ENCODE measurements at places on chromosomes 5 and 9.
A peak's percentile ranks its signal among the peaks of the same experiment; 100 is the strongest.

DNA sequence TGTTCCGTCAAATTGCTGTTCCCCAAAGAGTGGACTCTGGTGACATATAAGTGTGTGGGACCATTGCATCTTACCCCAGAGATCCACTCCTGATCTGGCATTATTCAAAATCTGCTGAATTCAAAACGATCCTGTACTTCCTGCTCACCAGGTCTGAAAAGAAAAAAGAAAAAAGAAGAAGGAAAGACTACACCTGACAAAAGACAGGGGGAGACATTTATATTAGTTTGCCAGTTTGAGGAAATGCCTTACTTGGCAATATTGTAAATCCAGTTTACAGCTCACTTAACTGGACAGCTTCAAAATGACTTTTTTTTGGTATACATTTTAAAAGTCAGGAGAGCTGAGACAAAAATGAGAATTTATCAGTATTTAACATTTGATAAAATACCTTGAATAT is 15.0 kb upstream of the GRHPR start:
- no peak for DNase-seq

GRCh38 chr5:100493996-100494395 is 41.2 kb upstream of the FAM174A start:
- DNase-seq = peak; percentile 45

GRCh38 chr5:143229896-143230675 is 173.4 kb downstream of the NR3C1 start:
- DNase-seq = peak; percentile 71

- no peak for DNase-seq
Measured at GRCh38 chr5:116847960-116848359, 273.3 kb upstream of the SEMA6A start.

DNA sequence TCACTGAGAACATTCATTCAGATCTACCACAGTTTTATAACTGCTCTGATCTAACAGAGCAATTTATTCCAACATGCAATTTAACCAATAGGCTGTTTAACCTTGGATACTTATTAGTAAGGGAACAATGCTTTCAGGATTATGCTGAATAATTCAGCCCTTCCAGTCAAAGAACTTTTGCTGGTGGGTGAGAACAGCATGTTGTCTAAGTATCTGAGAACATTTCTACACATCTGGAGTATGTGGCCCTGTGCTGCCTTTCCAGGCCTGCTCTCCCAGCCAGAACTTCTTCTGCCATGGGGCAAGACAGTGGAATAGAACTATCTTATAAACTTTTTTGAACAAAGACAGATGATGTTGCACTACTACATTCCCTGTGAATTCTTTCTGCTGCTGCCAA is 55.8 kb downstream of the NFIB start:
- peak; percentile 55 for DNase-seq

GRCh38 chr5:172727551-172727950 is 43.4 kb downstream of the DUSP1 start:
- DNase-seq = no peak

GRCh38 chr5:134511796-134512660 is 13.4 kb upstream of the JADE2 start:
- peak; percentile 80 for DNase-seq

DNA sequence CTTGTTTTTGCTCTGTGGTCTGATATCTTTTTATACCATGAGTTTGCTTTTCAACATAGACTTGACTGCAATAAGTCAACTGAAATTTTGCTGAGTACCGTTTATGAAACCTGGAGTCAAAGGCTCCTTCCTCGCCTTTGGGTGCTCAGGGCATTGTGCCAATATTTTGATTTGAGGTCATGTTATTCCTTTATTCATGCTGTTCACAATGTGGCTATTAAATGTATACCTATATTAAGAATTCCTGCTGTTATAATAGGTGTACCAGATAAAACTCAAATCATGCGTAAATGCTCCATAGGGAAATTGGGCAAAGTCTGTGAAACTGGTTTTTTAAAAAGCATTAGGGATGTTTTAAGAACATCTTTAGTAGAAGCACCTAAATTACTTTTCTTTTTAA is 334.0 kb upstream of the NUDT12 start:
- no peak for DNase-seq

DNA sequence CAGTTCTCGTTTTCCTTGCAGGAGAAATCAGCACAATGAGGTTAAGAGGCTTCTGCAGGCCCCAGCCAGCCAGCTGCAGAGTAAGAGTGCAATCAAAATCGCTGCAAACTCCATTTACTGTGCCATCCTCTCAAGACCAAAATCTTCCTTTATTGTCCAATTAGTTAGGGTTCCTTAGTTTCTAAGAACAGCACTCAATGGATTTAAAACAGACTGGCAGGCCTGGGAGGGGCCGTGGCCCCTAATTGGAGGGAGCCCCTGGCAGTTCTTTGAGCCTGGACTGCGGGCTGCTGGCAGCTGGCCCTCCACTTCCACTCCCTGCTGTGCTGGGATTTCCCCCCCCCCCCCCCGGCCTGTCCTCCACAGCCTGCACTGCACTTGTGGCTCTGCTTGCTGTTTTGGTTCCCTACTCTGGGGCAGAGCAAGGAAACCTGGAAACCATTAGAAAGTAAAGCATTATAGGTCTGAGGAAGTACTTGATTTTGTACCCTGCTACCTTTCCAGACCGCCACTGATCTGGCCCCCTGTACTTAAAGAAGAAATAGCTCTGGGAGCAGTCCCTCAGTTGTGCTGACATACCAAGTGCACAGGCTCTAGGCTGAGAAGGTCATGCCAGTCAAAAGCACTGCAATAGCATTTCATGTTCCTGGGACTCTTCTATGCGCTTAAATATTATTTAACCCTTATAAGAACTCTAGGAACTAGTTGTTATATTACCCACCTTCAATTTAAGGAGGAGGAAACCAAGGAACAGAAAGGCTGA is 129.0 kb downstream of the APBA1 start:
- DNase-seq = no peak

DNA sequence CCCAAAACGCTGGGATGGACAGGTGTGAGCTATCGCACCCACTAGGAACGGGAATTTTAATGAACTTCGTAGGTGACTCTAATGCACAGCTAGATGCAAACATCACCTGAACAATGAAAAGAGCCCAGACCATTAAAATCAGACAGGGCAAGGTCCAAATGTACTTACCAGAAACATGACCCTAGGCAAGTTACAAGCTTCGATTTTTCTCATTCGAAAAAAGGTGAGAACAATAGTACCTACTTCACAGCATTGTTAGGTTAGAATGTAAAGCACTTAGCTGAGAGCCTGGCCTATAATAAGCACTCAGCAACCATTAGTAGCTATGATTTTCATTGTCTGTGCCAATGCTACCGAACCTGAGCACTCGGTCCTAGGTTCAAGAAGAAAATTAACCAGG is 5.8 kb upstream of the KLHL3 start:
- DNase-seq = no peak

DNA sequence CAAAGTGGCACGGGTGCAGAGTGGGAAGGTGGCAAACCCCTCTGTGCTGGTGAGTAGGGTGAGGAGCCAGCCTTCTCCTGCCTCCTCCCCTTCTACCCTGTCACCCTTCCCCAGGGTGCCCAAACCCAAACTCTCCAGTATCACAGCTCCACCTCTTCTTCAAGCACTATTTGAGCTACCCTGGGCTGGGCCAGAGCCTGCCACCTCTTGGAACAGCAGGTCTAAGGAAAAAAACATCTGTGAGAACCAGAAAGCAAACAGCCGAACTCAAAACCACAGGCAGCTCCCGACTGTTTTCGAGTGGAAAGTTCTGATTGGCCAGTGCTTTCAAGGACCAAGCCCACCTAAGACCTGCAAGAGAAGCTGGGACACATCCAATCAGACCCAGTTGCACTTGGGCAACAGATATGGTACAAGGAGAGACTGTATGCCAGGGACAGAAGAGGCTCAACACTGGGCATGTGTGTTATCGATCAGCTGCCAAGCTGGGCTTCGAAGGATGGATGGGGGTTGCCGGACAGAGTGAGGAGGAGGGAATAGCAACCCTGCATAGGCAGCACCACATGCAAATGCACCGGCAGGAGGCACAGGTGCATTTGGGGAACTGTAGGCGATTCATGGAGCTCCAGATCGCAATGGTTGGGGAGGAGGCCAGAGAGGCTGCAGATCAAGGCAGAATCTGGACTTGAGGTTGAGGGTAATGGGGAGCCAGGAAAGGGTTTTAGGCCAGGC is 19.7 kb downstream of the ACSL6 start:
- DNase-seq = no peak

- DNase-seq = no peak
Measured at GRCh38 chr5:120014535-120014934, 385.2 kb downstream of the FAM170A start.

DNA sequence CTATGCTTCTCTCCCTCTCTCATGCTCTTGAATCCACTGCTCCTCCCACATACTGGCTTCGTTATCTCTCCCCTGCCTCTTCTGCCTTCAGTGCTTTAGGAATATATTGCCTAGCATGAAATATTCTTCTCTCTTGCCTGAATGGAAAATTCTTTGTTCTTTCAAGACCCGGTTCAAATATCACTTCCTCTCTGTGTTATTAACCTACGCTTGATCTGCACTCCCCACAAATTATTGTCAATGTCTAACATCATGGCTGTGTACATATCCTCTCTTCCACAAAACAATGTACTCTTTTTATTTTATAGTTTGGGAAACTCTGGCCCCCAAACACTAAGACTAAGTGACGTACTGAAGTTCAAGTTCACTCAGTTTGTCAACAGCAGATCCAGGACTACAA is 211.0 kb downstream of the SEC61B start:
- no peak for DNase-seq

GRCh38 chr9:70533492-70533891 is 119.0 kb upstream of the KLF9 start:
- no peak for DNase-seq

GRCh38 chr5:175109058-175109755 is 334.8 kb downstream of the DRD1 start:
- DNase-seq = no peak

DNA sequence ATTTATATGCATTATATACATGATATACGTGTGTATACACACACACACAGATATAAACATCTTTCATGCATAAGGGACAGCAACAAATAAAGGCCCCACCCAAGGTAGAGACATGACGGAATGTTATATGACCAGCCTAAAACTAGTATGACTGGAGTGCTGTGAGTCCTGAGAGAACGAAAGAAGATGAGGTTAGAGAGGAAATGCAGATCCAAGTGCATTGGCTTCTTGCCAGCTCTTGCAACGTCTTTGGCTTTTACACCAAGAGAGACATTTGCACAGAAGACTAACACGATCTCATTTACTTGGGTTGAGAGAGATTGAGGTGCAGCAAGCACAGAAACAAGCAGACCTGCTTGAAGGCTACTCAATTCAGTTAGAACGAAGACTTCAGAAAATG is 23.0 kb downstream of the CDH10 start:
- no peak for DNase-seq

GRCh38 chr5:169219961-169220360 is 81.0 kb downstream of the SLIT3 start:
- DNase-seq = no peak

DNA sequence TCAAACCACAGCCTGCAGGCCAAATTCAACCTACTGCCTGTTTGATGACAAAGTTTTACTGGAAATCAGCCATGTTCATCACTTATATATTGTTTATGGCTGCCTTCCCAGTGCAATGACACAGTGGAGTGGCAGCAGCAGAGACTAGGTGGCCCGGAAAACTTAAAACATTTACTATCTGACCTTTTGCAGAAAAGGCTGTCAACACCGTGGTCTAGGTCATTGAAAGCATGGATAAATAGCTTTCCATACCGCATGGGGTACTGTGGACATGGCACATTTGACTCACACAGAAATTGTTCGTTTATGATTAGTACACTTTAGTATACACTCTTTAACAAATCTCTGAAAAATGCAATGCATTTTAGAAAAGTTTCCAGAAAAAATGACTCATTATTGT is 298.3 kb upstream of the EFNA5 start:
- DNase-seq = peak; percentile 22

GRCh38 chr9:29796291-29796952 is 2223.1 kb upstream of the C9orf72 start:
- DNase-seq = no peak

- DNase-seq = no peak
Measured at GRCh38 chr5:152514827-152515397, 109.8 kb upstream of the NMUR2 start.

- no peak for DNase-seq
Measured at GRCh38 chr9:109164042-109164441, 3.0 kb downstream of the FRRS1L start.

GRCh38 chr5:123441408-123441807 is 18.2 kb upstream of the CEP120 start:
- DNase-seq = no peak

DNA sequence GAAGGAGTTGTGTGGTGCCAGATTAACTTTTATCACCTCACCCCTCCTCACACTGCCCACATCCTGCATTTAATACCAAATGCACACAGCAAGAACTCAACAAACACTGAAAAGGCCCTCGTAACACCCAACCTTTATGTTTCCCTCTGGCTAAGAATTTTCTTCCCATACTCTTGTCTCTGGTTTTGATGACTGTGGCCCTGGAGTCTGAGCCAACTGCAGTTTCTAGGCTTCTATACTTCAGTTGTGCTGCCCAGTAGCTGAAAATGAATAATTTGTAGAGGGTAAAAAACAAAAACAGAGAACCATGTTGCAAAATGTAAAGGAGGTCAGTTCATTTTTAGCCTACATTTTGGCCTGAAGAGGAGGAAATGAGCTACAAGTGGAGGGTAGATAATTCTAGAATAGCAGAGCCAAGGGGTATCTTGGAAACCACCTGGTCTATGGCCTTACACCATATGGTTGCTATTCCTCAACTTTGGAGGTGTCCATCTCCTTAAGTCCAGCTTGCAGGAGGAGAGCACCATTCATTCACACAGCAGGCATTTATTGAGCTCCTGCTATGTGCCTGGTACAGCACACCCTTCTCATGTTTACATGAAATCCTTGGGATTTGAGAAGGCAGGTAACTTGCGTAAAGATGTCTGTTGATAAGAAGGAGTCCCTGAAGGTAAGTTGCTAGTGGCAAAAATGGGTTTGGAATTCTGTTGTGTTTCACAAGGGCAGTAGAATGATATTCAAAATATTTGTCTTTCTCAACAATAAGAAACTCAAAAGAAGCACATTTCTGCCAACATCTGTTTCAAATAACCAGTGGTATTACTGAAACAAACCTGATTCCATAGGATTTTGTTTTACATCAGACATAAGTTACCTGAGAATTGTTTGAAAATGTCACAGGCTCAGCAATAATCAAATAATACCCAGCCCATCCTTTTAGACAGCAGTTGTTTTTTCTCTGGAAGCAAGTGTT is 83.8 kb upstream of the TNFAIP8 start:
- DNase-seq = peak; percentile 59
